ENCODE measurements at places on chromosomes 12 and 14.
A peak's percentile ranks its signal among the peaks of the same experiment; 100 is the strongest.

- no peak for DNase-seq
Observed at GRCh38 chr12:124422570-124423523, 128.0 kb downstream of the RFLNA start.

DNA sequence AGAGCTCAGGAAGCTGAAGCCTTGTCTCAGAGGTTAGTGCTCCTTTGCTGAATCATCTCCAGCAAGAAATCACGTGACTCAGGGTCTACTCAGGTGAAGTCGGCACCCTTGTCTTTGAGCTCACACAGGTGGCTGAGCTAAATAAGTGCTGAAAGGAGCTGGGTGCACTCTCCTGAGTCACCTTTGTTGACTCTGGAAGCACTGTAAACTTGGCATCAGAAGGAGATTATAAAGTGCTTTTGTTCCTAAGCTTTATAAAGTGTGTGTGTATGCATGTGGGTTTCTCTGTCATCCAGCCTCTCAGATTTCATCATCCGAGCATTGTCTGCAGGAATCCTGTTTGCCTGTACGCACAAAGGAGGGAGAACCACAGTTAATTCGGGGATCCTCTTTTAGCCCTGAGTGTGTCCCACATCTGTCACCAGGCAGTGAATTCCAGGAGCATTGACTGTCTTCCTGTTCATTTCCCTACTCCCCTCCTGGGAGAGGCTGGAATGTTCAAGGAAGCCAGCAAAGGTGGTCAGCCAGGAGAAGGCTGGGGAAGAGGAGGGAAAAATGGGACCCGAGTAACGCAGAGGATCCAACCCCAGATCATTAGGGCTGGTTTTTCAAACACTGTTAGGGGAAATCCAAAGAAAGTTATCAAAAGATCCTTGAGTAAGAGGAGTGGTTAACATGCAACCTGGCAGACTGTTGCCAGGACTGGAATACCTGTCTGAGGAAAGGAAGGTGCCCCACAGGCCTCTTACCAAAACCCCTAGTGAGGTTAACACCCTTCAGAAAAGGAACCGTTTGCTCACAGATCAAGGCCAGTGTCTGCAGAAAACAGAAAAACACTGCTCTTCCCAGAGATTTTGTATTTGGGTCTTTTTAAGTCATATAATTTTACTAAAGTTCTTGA lies 157.5 kb upstream of the HIF1A start:
- DNase-seq: no peak

GRCh38 chr12:47139000-47139681 lies 59.4 kb upstream of the AMIGO2 start:
- no peak for DNase-seq

DNA sequence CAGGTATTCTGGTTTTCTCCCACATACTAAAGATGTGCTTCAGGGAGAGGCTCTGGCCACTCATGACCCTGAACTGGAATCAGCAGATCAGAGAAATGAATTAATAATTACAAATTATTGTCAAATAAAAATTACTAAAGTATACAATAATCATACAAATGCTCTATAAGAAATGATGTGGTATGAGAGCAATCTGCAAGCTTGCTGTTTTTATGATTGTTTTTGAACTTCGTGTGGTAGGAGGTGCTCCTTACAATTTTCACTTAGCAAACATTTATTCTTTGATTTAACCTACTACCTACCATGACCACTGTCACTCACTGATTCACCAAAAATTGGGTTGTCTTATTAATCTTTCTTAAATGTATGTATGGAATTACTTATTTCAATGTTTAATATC lies 16.2 kb downstream of the ATP2B1 start:
- DNase-seq: no peak

DNA sequence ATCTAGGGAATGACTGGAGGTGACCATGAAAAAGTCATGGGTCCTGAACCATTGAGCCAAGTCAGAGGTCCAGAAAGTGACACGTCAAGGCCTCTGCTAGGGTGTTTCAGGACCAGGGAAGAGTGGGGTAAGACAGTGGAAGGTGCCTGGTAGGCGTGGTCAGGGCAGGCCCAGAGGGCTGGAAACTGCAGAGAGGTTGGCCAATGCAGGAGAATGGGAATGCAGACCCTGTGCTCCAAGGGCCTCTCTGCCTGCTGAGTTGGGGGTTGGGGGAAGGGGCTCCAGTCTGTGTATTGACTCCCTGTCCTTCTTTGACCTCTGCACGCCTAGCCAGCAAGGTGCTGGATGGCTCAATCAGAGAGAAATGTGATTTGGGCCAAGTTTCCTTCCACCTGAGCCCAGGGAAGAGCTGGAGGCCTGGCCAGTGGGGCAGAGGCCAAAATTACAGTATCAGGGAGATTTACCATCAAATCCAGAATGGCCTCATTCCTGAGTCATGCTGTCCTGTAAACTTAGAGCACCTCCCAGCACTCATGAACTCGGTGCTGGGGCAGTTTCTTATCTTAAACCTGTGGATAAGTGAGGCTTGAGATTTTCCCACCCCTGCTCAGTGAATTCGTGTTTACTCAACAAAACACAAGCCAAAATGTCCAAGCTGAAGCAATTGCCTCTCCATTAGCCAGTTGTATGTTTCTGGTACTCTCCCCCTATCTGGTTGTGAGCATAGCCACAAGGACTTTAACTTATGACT lies 24.4 kb downstream of the IRF2BPL start:
- no peak for DNase-seq

GRCh38 chr12:104055686-104056388 lies 5.8 kb upstream of the GLT8D2 start:
- DNase-seq: no peak

DNA sequence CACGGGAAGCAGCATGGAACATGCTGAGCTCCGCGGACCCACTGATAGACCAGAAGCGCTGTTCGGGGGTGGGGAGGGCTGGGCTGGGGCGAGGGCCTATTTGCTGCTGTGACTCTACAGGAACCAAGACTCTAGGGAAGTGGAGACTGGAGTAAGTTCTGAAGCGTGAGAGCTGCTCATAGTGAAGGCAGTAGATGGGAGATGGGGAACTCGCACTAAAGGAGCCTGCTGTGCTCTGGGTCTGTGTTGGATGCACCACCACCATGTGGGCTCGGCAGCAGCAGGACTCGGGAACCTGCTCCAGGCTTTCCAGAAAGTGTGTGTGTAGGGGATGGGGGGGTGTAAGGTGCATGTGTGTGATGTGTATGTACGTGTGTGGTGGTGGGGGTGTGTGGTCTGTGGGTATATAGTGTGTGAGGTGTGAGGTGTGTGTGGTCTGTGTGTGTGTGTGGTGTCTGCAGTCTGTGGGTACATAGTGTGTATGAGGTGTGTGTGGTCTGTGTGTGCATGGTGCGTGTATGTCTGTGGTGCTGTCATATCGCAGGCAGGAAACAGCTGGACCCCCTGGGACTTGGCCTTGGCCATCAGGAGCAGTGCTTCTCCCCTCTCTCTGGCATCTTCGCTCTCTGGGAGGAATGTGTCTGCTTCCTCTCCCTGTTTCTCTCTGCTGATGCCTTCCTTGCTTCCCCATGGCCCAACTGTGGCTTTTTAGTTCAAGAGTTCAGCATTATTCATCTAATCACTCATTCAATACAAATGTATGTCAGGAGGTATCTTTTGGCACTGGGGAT lies 378.9 kb downstream of the FUT8 start:
- DNase-seq: no peak

GRCh38 chr12:7899755-7900154 lies 27.0 kb upstream of the SLC2A14 start:
- DNase-seq: no peak

GRCh38 chr14:54040846-54041245 lies 84.2 kb upstream of the BMP4 start:
- DNase-seq: no peak

- DNase-seq: no peak
Observed at GRCh38 chr14:95221531-95221930, 64.2 kb upstream of the DICER1 start.

DNA sequence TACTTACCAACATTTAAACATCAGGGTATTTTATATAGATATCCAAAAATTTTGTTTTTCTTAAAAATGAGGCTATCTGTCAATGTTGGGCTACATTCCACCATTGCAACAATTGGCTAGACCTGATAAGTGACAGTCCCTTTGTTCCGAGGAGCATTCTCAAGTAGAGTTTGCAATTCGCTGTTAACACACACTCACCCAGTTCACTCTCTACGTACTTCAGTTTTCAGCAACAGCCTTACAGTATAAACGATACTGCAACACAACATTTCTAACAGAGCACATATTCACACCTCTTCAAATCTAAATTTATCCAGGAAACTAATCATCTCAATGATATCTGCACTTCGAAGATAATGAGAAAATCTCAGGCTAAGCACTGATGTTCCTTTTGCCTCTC lies 393.5 kb downstream of the NAV3 start:
- DNase-seq: no peak

DNA sequence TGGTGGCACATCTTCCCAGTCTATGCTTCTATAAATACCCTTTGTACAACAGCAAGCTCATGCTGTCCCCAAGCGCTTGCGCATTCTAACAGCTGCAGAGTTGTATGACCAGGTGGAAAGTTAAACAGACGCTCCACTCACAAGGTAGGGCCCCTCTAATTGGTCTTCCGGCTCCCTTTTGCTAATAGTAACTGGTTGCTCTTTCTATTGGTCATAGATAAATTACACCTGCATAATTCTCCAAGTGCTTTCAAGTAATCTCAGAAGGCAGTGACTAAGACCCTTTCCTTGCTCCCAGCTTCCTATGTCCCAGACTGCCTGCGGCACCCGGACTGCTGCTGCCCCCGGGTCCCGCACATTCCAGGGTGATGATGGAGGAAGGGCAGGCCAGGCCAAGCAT lies 6.1 kb upstream of the TSPAN9 start:
- DNase-seq: no peak

GRCh38 chr12:88553941-88554658 lies 26.2 kb downstream of the KITLG start:
- DNase-seq: no peak

- no peak for DNase-seq
Observed at GRCh38 chr12:111606767-111607230, 7.7 kb upstream of the ATXN2 start.

GRCh38 chr14:89669193-89669592 lies 252.2 kb upstream of the FOXN3 start:
- DNase-seq: no peak

DNA sequence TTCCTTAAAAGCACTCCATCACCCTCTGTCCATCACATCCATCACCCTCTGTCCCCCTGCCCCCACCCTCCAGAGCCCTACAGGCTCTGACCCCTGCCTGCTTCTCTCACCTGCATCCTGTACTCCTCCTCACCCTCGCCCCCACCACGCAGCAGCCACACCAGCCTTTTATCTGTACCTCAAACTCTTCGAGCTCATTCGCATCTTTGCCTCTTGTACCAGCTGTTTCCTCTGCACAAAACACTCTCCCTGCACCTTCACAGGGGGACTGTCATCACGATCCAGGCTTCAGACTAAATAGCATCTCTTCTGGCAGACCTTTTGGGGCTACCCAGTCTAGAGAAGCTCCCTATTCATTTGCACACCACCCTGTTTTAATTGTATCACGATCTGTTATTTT lies 24.1 kb downstream of the TMEM229B start:
- no peak for DNase-seq

GRCh38 chr12:113130457-113131135 lies 5.0 kb downstream of the RASAL1 start:
- DNase-seq: no peak

GRCh38 chr12:50686976-50687375 lies 76.9 kb upstream of the ATF1 start:
- DNase-seq: no peak

DNA sequence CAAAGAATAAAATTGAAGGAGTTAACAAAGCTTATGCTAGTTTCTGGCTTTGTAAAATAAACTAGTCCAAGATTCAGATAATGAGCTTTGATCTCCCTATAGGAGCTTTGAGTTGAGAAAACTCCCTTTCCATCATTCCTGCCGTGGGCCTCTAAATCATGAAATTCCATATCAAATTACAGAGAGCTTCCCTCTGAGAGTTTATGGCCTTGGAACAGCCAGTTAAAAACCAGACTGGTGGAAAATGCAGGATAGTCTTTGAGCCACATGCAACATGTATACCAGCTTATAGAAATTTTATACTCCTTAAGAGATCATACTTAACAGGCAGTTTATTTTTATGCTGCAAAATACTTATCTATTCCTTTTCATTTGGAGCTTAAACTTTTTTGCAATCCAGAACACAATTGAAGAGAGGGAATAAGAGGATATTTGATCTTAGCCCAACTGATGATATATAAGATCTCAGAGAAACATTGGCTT lies 175.8 kb upstream of the ATP2B1 start:
- DNase-seq: no peak

GRCh38 chr12:130489293-130489692 lies 151.6 kb downstream of the PIWIL1 start:
- no peak for DNase-seq

DNA sequence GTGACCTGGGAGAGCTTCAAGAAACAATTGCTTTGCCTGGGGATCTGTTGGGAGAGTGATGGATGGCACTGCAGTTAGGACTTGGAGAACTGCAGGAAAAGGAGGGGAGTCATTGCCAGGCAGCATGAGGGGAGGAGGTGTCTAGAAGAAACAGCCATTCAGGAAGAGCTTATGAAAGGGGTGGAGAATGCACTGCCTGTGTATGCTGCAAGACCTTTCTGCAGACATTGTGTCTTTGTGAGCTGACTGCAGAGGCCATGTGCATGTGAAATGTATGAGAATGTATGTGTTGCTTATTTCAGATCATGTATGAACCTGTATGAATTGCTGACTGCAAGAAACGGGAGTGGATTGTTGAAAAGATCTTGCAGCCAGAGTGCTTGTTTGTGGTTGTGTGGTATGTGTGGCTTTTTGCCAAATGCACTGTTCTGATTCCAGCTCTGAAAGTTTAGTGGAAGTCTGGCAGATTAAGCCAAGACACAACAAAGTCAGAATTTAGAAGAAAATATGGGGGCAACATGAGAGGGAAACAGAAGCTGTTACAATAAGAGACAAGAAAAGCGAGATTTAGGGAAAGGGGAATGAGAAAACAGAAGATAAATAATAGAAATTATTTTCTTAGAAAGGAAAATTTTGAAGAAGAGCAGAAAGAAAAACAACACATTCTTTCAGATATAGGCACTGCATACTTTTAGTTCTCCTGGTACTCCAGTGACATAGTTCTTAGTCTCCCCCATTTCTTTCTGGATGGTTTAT lies 9.8 kb upstream of the RIMKLB start:
- DNase-seq: no peak

GRCh38 chr14:68790644-68791077 lies 2.2 kb downstream of the ZFP36L1 start:
- DNase-seq: no peak

- peak; percentile 55 for DNase-seq
Observed at GRCh38 chr14:54902143-54902520, 494 bp downstream of the GCH1 start.

DNA sequence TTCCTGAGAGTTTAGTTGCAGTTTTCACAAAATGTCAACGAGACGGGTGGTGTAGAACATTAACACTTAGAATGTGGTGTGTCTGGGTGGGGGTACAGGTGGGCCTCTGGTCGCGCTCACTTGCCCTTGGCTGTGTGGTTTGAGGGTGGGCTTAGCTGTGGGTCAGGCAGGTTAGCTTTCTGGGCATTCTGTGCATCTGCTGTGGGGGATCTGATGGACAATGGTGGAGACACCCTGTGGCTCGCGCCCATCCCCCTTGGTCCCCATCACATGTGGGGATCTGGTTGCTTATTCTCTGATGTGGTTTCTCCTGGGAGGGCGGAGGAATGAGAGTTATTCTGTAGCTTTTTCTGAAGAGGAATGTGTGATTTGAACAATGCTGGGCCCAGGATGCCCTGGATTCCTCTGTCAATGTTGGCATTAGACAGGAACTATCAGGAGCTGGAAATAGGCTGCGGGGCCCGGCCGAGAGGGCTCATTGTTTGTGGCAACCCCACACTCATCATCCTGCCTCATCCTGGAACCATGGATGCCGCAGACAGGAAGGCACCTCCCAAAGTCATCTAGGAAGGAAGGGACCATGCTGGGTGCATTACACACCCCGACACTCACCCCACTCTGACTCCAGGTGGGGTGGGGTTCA lies 101.6 kb downstream of the TSPAN9 start:
- no peak for DNase-seq
